ENCODE measurements at places on chromosomes 4 and X.

- no peak for DNase-seq
These were observed 4.7 kb upstream of the ARX start for GRCh38 chrX:25020391-25020904.

DNA sequence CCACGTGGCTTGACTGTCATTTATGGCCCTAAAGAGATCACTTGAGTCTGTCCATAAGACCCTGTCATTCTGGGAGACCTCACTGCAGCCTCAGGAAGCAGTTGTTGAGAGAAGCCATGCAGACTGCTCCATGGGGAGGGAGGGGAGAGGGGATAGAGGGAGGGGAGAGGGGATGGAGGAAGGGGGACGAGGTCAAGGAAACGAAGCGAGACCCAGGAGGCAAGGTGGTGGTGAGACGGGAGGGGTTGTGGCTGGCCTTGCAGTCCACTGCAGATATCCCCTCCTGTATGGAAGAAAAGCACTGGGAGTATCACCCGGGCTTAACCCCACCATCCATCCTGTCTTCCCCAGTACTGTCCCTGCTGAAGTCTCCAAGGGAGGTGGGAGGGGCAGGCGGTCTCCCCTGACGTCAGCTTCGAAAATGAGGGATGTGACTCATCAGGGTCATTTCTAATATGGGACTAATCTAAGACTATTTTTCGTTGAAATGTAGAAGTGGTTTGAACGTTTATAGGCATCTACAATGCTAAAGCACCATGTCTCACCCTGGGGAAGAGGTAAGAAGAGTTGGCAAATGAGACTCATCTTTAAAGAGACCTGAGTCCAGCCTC lies 5.6 kb downstream of the TMEM255A start:
- DNase-seq = no peak

DNA sequence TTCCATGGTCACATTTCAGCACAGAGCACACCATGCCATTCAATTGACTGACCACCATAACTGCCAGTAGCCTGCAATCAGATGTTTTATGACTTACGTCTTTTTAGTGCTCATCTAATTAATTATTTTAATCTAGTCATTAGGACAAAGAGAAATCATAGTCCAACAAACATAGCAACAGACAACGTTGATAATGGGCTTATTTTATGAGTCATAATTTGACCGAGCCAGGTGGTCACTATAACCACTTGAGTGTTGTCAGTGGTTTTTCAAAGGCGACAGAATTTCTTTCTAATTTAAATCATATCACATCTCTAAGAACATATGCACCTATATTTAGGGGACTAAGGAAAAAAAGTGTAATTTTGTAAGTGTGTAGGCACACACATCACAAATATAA lies 1.9 kb downstream of the SEC24D start:
- no peak for DNase-seq

GRCh38 chr4:1329408-1330371 lies 17.3 kb upstream of the UVSSA start:
- DNase-seq = no peak

- no peak for DNase-seq
These were observed 48.1 kb upstream of the CXCL8 start for GRCh38 chr4:73692254-73692653.

- no peak for DNase-seq
These were observed 113.0 kb downstream of the ANAPC10 start for GRCh38 chr4:144985014-144985413.

GRCh38 chr4:183163135-183163534 lies 64.1 kb downstream of the WWC2 start:
- DNase-seq = no peak

GRCh38 chr4:168487282-168488035 lies 7.2 kb upstream of the DDX60L start:
- DNase-seq = no peak

GRCh38 chr4:26178854-26179253 lies 142.0 kb upstream of the RBPJ start:
- no peak for DNase-seq

GRCh38 chr4:48653217-48654014 lies 126.7 kb downstream of the FRYL start:
- DNase-seq = peak; percentile 54

Measured in activated naive CD4-positive, alpha-beta T cell treated with anti-CD3 and anti-CD28 coated beads, Interleukin-2, amount 50 U/mL, for 16 hours (primary cell).